ENCODE measurements at places on chromosomes 7 and 10. TPM values are rescaled to one million over a fixed set of nuclear protein-coding genes. Genes with fewer than 3 reads are reported as not detected.

SPDYE16 gene
- total RNA-seq = 0.28 TPM

NUTM2A gene
- total RNA-seq = 0.59 TPM

ITIH5 gene
- 1.3 TPM for total RNA-seq

SLC18A2 gene
- 1.8 TPM for total RNA-seq

CRPPA gene
- 2.3 TPM for total RNA-seq

HTRA1 gene
- total RNA-seq = 73.3 TPM

AFAP1L2 gene
- 1.6 TPM for total RNA-seq

BAMBI gene
- 10.6 TPM for total RNA-seq

NKX1-2 gene
- total RNA-seq = not detected

COL26A1 gene
- 0.89 TPM for total RNA-seq

VENTX gene
- total RNA-seq = 0.25 TPM

FAM25A gene
- total RNA-seq = not detected

MYH16 gene
- total RNA-seq = not detected

FAM13C gene
- total RNA-seq = 2.1 TPM

TMEM139 gene
- 3.9 TPM for total RNA-seq

DOCK4 gene
- 16.9 TPM for total RNA-seq

TRIM4 gene
- total RNA-seq = 16.2 TPM

SPDYE3 gene
- not detected for total RNA-seq

FGFBP3 gene
- total RNA-seq = 0.37 TPM

CYP3A7 gene
- 2,448 TPM for total RNA-seq

CYP26A1 gene
- not detected for total RNA-seq

GNAI1 gene
- total RNA-seq = 22.5 TPM

WNT16 gene
- total RNA-seq = not detected

NPSR1 gene
- total RNA-seq = not detected

CAMK1D gene
- 10.1 TPM for total RNA-seq

CALHM3 gene
- total RNA-seq = not detected

GIMAP4 gene
- total RNA-seq = 21.3 TPM

HDAC9 gene
- 10.1 TPM for total RNA-seq

BMPER gene
- total RNA-seq = 6.2 TPM

CLRN3 gene
- total RNA-seq = 0.33 TPM

CDK5 gene
- 8.8 TPM for total RNA-seq

SEMA4G gene
- 13.9 TPM for total RNA-seq

TFR2 gene
- 358 TPM for total RNA-seq

SUN3 gene
- total RNA-seq = not detected

PRSS37 gene
- not detected for total RNA-seq

PHKG1 gene
- total RNA-seq = 0.19 TPM

ZNF783 gene
- 4.3 TPM for total RNA-seq

ANKIB1 gene
- 10.8 TPM for total RNA-seq

SPDYE2 gene
- total RNA-seq = 0.08 TPM
